ENCODE measurements at places on chromosomes 1 and 21. TPM values are rescaled to one million over a fixed set of nuclear protein-coding genes. Genes with fewer than 3 reads are reported as not detected.

DNA sequence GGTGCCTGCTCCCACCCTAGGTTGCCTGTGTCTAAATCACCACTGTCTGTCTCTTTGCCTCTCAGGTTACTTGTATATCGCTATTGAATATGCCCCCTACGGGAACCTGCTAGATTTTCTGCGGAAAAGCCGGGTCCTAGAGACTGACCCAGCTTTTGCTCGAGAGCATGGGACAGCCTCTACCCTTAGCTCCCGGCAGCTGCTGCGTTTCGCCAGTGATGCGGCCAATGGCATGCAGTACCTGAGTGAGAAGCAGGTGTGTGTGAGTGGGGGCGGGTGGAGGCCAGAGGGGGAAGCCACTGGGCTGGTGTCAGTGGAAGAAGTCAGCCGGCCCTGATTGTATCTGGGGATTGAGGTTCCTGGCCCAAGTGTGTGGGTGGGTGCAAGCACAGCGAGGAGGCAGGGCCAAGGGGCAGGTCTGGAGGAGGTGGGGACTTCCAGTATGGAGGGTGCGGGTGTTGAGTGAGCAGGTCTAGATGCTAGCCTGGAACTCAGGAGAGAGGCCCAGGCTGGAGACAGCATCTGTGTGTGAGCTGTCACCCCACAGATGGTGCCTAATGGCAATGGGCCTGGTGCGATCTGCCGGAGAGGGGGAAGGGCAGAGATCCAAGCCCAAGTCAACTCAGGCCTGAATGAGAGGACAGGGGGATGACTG lies 17.2 kb downstream of the TIE1 start:
- DNase-seq: peak; percentile 30

DNA sequence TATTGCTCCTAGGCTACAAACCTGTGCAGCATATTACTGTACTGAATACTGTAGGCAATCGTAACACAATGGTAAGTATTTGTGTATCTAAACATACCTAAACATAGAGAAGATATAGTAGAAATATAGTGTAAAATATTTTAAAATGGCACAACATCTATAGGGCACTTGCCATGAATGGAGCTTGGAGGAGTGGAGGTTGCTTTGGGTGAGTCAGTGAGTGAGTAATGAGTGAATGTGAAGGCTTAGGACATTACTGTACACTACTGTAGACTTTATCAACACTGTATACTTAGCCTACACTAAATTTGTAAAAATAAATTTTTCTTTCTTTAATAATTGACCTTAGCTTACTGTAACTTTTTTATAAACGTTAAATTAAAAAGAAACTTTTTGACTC lies 7.9 kb downstream of the LEFTY2 start:
- no peak for DNase-seq

GRCh38 chr21:34213959-34214358 lies 140.6 kb downstream of the MRPS6 start:
- DNase-seq: no peak

DNA sequence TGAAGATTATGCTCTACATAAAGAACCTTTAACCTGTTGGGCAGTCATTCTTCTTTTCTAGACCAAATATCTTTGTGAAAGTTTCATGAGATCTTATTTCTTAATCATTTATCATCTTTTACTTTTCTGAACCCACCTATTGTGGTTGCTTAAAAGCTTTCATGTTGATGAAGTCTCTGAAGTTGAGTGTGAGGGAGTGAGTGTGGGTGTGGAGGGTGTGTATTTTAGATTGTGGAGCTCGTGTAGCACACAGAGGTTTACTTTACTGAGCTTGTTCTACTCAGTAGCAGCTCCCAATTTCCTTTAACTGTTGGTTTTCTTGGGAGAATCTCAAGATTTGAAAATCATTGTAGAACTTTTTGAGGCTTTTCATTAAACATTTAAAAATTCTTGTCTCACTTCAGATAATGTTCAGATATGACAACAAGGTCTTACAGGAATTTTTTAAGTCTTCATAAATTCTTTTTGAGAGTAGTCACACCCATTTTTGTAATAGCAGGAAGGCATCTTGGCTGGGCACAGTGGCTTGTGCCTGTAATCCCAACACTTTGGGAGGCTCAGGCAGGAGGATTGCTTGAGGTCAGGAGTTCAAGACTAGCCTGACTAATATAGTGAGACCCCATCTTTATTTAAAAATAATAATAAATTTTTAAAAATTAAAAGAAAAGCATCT lies 17.0 kb downstream of the SRRM1 start:
- no peak for DNase-seq

The RIMKLA gene
- 7.6 TPM for total RNA-seq

Measured in Right ventricle myocardium superior (tissue), 1 donor.